ENCODE measurements at places on chromosomes 16 and 17.

DNA sequence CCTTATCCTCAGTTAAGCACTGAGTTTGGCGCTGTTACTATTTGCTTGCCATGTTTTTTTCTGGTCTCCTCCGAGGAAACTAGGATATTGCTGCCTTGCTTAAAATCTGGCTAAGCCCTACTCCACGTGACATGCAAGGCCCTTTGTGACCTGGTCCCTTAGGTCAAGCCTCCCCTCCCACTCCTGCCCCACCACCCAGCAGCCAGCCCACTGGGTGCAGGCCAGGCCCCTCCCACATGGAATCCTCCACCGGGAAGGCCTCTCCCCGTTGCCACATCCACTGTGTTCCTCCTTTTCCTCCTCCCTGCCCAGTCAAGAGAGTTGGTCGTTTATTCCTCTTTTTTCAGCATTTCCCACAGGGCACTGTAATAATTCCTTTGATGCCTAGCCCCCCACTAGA lies 16.2 kb downstream of the PSMD3 start:
- no peak for DNase-seq

GRCh38 chr17:74953134-74953687 lies 17.5 kb downstream of the OTOP3 start:
- DNase-seq, result no peak

GRCh38 chr16:67156143-67156844 lies 3.4 kb downstream of the TRADD start:
- no peak for DNase-seq

DNA sequence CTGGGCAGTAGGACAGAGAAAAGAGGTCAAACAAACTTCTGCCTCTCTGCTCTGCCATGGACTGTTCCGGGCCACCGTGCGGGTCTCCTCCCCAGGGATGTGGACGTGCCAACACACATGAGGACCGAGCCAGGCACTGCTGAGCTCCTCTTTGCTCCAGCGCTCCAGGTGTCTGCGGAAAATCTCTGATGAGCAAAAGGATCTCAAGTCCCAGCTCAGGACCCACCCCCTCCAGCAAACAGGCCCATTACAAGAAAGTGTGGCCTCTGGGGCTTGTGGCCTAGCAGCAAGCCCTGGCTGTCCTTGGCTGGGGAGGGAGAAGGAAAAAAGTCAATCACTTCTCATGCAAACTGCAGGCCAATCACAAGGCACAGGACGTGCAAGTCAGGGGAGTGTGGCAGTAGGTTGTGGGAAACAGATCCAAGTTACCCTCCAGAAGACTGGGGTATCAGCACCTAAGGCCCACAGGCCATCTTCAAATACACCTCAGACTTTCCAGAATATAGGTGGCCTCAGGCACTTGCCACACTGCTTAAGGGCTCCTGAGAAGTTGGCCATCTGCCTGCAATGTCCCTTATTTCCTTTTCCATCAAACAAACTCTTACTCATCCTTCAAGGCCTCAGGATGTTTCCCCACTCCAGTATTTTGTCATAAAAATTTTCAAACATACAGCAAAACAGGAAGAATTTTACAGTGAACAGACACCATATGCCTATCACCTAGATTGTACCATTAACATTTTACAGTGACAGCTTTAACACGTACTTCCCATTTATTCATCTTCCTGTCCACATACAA lies 36.0 kb upstream of the SREBF1 start:
- no peak for DNase-seq

GRCh38 chr17:65489413-65490155 lies 71.9 kb downstream of the AXIN2 start:
- DNase-seq, result no peak

- DNase-seq, result no peak
These were observed 102.6 kb upstream of the CREBBP start for GRCh38 chr16:3983081-3983520.

DNA sequence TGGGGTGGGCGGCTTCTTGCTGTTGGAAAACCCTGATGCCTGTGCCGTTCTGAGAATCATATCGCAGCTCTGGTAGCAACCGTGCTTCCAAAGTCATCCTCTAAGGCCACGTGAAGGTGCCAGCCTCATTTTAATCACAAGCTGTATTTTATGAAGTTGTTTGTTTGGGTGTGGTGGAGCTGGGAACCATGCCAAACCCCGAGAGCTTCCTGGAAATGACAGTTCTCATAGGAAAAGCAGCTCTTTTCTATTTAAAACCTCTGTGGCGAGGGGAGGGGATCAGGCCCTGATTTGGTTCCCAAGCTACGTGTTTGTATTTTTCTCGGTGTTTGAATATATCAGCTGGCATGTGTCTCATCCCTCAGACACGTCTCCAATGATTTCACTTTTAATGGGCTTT lies 21.7 kb downstream of the KNOP1 start:
- DNase-seq, result peak; percentile 4

DNA sequence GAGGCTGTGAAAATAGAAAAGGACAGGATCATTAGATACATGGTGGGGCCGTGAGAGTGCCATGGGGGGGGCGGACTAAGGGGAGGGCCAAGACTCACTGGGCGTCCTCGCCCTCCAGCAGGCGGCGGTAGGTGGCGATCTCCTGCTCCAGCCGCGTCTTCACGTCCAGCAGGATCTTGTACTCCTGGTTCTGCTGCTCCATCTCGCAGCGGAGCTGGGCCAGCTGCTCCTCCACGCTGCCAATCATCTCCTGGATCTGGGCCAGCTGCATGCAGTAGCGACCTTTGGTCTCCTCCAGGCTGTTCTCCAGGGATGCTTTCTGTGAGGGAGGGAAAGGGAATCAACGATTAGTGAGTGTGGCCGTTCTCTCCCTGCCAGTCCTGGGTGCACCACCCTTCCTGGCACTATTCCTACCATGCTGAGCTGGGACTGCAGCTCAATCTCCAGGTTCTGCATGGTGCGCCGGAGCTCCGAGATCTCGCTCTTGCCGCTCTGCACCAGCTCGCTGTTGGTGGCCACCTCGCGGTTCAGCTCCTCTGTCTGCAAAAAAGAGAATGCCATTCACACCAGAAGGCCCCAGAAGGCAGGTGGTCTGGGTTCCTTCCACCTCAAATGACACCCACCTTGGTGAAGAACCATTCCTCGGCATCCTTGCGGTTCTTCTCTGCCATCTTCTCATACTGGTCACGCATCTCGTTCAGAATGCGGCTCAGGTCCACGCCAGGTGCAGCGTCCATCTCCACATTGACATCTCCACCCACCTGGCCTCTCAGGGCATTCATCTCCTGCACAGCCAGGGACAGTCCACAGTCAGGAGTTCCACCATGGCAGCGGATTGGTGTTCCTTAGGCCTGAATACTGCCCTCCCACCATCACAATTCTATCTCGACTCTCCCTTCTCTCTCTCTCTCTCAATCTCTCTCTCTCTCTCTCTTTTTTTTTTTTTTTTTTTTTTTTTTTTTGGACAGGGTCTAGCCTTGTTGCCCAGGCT lies 3.3 kb downstream of the KRT14 start:
- no peak for DNase-seq

GRCh38 chr17:7523033-7523432 lies 25.8 kb upstream of the TNFSF12 start:
- DNase-seq, result peak; percentile 47

DNA sequence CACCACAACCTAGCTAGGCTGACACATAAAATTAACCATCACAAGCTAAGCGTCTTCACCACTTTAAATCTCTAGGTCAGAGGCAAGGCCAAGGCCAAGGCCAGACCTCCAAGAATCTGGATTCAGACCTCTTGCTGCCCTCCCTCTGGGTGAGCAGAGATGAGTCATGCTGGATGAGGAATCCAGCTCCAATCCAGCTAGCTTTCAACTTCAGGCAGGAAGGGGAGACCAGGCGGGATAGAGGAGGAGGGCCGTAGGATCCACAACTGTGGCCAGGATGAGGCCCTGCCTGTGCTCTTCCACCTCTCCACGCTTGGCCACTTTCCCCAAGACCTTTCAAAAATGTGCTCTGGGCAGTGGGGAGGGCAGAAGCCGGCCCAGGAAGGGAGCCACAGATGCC lies 14.7 kb downstream of the LRRC75A start:
- DNase-seq, result no peak

DNA sequence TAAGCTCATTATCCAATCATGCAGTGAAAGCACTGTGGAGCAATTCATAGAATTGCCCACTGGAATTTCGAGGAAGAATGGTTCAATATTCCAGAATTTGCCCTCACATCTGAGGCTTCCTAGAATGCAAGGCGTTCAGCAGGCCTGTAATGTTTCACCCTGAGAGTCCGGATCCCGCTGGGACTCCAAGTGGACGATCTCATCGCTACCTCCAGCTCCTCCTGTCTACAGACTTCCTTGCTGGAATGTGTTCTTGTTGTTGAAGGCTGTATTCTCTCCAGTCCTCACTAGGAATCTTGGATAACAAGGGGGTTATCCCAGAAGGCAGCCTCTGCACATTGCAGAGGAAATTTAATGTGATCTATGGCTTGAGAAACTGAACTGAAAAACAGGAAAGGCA lies 7.8 kb downstream of the SLC47A1 start:
- DNase-seq, result no peak
